Activated CD8-positive, alpha-beta memory T cell treated with anti-CD3 and anti-CD28 coated beads for 24 hours (primary cell): ENCODE measurements at places on chromosomes 1 and 21.

DNA sequence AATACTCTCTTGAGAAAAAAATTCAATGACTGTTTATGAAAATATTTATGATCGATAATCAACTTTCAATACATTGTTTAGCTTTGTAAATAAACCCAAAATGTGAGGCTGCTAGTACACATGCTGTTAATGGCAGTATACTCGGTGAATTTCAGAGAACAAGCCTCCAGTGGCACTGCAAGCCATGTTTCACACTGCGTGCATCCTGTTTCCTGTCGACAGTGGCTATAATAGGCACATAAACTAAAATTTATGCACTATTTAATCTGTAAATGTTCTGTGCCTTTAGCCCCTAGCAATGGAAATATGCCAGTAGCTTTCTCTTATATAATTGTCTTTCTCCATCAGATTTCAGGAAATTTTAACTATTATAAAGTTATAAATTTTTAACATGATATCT, 26.3 kb upstream of the RGS18 start:
- no peak for DNase-seq

GRCh38 chr1:88618331-88618730, 65.7 kb upstream of the PKN2 start:
- DNase-seq = no peak

- no peak for DNase-seq
Measured at GRCh38 chr1:195721210-195721971, 886.8 kb downstream of the KCNT2 start.

GRCh38 chr1:183862967-183863366, 58.0 kb downstream of the RGL1 start:
- DNase-seq = no peak

DNA sequence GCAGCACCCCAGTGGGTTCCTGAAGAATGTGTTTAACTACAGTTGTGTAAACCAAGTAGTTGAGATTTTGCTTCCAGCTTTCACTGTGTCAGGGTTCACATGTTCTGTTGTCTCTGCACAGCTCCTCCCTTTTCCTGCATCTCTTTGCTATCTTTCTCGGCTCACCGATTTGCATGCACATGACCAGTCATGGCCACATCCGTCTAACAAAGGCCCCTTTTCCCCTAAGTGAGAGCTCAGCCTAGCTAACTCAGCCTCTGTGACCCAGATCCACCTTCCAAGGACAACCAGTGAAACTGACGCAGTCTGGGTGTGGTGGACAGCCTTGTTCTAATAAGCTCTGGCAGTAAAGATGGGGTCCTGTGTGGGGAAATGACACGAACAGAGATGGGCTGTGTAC, 101.1 kb downstream of the ZP4 start:
- no peak for DNase-seq

- no peak for DNase-seq
Measured at GRCh38 chr1:20496241-20496661, 10.2 kb upstream of the CAMK2N1 start.

DNA sequence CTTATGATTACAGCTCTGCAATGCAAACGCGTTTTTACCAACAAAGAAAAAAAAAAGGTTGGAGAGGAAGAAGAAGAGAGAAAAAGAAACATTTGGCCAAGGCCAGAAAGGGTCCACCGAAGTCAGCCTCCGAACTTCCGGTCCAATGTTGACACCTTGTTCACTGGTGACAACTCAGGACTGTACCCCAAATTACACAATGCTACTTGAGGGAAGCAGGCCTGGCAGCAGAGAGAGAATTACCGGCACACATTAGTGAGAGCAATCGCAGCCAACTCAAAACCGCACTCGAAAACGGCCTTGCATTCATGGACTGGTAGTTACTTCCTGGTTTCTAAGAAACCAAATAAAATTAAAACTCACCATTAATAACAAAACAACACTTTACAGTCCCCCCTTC, 652.5 kb downstream of the KIF26B start:
- DNase-seq = no peak

GRCh38 chr1:78840453-78841271, 165.9 kb downstream of the ADGRL4 start:
- DNase-seq = no peak

DNA sequence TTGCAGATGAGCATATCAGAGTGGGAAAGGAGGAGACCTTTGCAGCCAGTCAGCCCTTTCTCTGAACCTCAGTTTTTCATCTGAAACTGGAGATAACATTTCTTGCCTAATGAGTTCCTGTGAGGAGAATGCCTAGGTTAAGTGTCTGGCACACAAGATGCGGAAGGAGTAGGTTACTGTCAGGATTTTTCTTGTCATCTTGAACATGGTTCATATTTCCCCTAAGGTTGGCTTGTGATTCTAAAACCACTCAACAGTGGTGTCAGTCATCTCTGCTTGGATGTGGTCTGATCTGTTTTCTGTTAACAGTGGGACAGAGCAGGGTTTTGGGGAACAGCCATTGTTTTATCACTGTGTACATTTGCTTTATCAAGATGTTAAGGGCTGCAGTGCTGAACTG, 70.6 kb downstream of the TGFB2 start:
- no peak for DNase-seq

GRCh38 chr1:202202500-202203168, 9.0 kb downstream of the LGR6 start:
- no peak for DNase-seq

- no peak for DNase-seq
Measured at GRCh38 chr1:94686882-94687281, 133.3 kb upstream of the SLC44A3 start.

DNA sequence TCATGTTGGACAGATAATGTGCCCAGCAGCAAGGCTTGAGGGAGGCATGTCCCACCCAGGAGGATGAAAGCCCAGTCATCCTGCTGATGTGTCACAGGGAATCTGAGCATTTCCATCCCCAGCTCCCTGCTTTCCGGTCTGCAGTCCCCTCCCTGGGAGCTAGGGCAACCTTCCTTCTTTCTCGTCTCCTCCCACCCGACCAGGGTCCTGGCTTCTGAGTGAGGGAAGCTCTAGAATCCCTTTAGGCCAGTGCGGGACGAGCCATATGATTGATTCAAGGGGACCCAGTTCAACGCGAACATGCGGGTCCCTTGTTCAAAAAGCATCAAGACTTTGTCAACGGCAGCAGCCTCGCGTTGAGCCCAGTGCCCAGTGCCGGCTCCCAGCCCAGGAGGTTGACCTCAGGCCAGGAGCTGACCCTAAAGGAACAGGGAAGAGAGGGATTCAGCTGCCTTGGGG, 96.7 kb upstream of the TMPRSS2 start:
- DNase-seq = no peak

GRCh38 chr1:226216056-226216455, 7.4 kb upstream of the MIXL1 start:
- no peak for DNase-seq

- peak; percentile 73 for DNase-seq
Measured at GRCh38 chr1:61588736-61589672, 135.9 kb downstream of the TM2D1 start.

GRCh38 chr1:111789666-111790316, 34.1 kb downstream of the DDX20 start:
- no peak for DNase-seq

GRCh38 chr1:156677616-156678596, 699 bp upstream of the NES start:
- DNase-seq = peak; percentile 74

- DNase-seq = no peak
Measured at GRCh38 chr1:201450721-201451291, 18.2 kb downstream of the PHLDA3 start.

- no peak for DNase-seq
Measured at GRCh38 chr1:182770232-182770631, 19.3 kb upstream of the NPL start.

GRCh38 chr1:230268371-230269170, 157.6 kb downstream of the PGBD5 start:
- no peak for DNase-seq

DNA sequence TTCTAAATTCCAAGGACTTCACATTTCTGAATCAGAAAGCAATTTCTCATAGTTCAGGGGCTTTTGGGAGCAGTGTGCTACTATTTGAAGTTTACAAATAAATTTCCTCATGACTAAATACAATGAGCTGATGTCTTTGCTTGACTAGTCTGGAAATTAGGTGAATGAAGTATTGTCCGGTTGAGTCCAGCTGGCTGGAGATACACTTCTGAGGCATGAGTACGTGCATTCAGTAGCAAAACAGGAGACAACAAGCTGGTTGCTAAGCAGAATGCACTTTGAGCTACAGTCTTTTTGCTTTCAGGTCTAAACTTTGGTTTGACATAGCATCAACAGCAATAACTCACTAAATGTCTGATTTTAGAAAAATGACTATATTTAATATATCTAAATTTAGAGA, 27.1 kb downstream of the ZNHIT6 start:
- DNase-seq = no peak

GRCh38 chr1:177425199-177425598, 254.4 kb downstream of the BRINP2 start:
- no peak for DNase-seq

GRCh38 chr1:171852272-171852671, 11.0 kb downstream of the DNM3 start:
- no peak for DNase-seq

GRCh38 chr1:71083271-71083670, 2.4 kb upstream of the ZRANB2 start:
- DNase-seq = no peak

DNA sequence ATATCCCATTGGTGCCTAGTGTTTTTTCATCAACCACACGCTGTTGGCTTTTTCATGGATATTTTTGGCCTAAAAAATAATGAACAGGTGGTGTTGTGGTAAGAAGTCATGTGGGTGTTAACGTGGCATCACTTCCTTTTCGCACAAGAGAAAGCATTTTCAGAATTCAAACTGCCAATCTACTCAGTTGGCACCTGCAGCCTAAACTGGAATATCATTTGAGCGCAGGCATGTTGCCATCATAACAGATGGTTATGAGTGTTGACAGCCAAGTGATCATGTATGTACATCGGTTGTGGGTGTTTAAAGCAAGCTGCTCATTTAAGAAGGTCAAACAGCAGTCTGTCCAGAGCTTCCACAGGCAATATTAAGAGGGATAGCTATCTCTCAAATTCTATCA, 1963.0 kb downstream of the NCAM2 start:
- no peak for DNase-seq

DNA sequence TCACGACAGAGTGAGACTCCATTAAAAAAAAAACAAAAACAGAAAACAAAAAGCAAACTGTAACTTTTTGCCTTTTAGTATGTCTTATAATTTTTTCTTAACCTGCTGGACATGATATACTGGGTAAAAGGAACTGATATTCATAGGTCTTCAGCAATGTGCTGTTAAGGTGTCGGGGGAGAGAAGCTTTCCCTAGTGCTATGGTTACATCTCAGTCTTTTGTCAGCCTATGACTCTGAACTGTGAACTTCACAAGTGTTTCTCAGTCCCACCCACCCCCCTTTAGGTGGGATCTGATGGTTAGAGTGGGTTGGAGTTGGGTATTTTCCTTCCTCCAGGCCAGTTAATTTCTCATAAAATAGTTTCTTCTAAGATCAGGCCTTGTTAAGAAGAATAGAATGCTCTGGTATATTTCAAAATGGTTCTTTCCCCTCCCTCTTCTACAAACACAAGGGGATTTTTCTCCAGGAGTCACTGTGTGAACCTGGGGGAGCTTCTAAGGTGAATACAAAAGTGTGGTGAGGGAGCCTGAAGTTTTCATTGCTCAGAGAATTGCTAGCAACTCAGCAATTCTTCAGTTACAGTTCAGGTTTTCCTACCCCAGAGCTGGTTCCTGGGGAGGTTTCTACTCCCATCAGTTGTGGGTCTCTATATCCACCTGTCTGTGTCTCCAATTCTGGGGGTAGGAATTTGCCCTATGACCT, 16.1 kb upstream of the EDARADD start:
- no peak for DNase-seq

- no peak for DNase-seq
Measured at GRCh38 chr1:156740237-156740740, 599 bp downstream of the MRPL24 start.

GRCh38 chr1:180849031-180849775, 63.5 kb upstream of the KIAA1614 start:
- DNase-seq = no peak

GRCh38 chr1:24452922-24453485, 37.4 kb downstream of the NIPAL3 start:
- no peak for DNase-seq

GRCh38 chr1:166843769-166844596, 4.7 kb downstream of the POGK start:
- no peak for DNase-seq

GRCh38 chr1:66311092-66311491, 222.9 kb upstream of the SGIP1 start:
- no peak for DNase-seq

GRCh38 chr1:170460414-170461155, 71.4 kb upstream of the GORAB start:
- no peak for DNase-seq
